ENCODE measurements at places on chromosomes 2 and 18.
A peak's percentile ranks its signal among the peaks of the same experiment; 100 is the strongest.

- DNase-seq = no peak
These were observed 151.3 kb downstream of the CCDC85A start for GRCh38 chr2:56335101-56335500.

DNA sequence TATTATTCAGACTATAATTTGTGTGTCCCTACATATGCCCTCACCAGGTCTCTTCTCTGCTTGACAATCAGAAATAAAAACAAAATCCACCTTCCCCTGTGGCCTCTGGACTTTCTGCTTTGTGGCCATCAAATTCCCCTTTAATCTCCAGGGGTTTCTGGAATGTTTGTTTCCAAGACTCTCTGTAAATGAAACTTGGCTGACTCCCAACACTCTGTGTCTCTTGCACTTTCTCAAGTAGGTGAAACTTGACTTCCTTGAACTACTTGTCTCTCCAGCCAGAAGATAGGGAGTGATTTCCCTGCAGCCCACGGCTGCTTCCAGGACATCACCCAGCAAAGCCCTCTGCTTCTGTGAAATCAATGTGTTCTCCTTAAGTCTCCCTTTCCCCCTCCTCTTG is 54.1 kb upstream of the AQP4 start:
- no peak for DNase-seq

- DNase-seq = no peak
These were observed 68.9 kb upstream of the CELF4 start for GRCh38 chr18:37634516-37634915.

DNA sequence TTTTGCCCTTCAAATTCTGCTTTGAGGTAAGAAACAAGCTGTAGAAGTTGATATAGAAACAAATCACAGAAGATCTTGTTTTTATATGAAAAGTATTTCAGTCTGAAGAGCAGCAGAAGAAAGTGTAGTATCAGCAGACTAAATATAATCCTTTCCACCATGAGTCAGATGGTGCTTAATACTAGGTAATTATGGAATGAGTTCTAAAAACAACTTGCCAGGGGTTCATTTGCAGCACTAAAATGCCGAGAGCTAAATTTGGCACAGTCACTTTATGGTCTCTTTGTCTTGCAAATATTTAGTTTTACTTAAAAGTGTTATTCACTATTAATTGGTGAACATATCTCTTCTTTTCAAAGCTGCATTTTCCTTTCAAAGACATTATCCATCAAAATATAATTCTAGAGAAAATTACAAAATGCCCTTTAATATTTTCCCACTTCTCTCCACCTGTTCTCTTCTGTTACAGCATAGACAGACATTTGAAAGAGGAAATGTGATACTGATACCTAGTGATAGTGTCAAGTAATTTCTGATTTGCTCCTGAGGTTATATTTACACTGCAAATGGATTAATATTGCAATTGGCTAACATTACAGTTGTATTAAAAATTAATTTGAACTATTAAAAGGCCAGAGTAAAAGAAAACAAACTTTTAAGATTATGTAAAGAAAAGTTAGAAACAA is 5.3 kb downstream of the MYL1 start:
- no peak for DNase-seq

DNA sequence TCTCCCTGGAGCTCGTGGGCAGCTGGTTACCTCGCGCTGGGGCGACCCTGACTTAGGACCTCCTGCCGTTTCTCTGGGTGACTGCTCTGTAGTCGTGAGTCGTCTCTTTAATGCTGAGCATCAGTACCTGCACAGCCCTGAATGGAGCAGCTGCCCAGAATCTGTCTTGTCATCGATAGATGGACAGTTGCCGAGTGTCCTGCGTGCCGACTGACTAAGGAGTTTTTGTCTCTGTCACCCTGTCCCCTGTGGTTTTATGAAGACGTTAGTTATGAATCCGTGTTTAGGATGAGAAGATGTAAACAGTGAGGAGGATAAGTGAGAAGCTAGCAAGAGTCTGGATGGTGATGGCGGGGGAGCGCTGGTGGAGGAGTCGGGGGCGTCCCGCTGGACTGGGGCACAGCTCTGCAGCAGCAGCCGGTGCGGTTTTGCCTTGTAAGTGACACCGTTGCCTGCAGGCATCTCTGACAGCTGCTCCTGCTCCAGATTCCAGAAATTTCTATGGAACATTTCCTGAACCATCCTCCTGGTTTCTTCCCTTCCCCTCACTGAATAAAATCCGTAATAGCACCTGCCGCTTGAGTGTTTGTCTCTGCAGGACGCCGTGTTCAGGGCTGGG is 13.3 kb downstream of the AGAP1 start:
- DNase-seq = peak; percentile 23

GRCh38 chr2:168210895-168211570 is 36.4 kb downstream of the STK39 start:
- DNase-seq = no peak

DNA sequence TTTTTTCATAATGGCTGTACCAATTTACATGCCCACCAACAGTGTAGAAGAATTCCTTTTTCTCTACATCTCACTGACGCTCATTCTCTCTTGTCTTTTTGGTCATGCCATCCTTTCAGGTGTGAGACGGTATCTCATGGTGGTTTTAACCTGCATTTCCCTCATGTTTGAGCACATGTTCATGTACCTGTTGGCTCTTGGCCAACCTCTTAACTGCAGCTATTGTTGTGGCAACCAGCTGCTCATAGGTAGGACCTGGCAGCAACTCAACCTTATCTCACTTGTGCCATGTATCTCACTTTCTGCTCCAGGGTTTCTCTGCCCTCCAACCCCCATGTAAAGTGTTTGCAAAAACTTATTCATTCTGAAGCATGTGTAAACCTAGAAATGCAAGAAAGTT is 167.5 kb downstream of the UPP2 start:
- peak; percentile 9 for DNase-seq

GRCh38 chr2:128342550-128342949 is 23.9 kb upstream of the HS6ST1 start:
- DNase-seq = no peak

DNA sequence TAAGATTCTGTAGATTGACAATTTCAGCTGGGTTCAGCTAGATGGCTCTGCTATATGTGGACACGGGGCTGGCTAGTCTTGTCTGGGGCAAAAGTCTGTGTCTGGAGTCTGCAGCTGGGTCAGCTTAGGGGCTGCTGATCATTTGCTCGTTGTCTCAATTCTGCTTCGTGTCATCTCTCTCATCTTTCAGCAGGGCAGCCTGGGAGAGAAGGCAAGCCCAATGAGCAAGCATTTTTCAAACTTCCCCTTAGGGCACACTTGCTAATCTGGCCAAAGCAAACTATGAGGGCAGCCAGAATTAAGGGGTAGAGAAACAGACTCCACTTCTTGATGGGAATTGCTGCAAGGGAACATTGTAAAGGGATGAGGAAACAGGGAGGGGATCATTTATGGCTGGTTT is 462.6 kb downstream of the SLC4A3 start:
- no peak for DNase-seq

- no peak for DNase-seq
These were observed 124.7 kb downstream of the ACKR3 start for GRCh38 chr2:236694146-236694888.

Data from NCI-H1092 treated with DMSO at 0.1 percent for 48 hours (cell line).